WTC11 (cell line): ENCODE measurements at places on chromosomes 6 and 20.

DNA sequence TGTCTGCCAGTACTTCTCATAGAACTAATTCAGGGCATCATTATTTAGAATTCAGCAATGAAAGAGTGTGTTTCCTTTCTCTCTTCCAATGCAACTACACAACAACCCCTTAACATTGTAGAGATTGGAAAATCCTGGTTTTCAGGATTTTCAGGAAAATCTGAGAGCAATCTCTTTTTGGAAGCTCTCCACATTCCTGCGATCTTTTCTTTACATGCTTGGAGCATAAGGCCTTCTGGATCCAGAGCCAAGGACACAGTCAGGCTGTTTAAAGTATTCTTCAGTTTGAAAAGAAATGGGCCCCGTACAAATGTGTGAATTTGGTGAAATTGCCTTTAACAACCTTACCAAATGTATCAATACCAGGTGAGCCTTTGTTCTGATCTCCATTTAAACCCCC is 469.7 kb downstream of the PKHD1 start:
- no peak for DNase-seq

GRCh38 chr6:43490523-43490939 is 13.2 kb downstream of the TJAP1 start:
- DNase-seq = no peak

DNA sequence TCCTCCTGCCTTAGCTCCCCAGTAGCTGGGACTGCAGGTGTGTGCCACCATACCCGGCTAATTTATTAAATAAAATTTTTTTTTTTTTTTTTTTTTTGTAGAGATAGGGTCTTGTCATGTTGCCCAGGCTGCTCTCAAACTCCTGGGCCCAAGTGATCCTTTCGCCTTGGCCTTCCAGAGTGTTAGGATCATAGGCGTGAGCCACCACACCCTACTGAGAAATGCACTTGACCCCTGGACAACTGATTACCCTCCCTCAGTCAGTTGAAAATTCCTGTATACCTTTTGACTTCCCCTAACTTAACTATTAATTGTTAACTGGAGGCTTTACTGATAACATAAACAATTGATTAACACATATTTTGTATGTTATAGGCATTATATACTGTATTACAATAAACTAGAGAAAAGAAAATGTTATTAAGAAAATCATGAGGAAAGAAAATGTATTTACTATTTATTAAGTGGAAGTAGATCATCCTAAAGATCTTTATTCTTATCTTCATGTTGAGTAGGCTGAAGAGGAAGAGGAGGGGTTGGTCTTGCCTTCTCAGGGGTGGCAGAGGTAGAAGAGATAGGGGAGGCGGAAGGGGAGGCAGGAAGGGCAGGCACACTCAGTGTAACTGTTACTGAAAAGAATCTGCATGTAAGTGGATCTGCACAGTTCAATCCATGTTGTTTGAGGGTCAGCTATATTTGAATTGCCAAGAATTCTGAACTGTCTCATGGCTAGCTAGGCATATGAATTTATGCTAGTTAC is 104.3 kb downstream of the FARS2 start:
- DNase-seq = no peak

GRCh38 chr6:157754351-157754750 is 68.7 kb upstream of the SNX9 start:
- no peak for DNase-seq

DNA sequence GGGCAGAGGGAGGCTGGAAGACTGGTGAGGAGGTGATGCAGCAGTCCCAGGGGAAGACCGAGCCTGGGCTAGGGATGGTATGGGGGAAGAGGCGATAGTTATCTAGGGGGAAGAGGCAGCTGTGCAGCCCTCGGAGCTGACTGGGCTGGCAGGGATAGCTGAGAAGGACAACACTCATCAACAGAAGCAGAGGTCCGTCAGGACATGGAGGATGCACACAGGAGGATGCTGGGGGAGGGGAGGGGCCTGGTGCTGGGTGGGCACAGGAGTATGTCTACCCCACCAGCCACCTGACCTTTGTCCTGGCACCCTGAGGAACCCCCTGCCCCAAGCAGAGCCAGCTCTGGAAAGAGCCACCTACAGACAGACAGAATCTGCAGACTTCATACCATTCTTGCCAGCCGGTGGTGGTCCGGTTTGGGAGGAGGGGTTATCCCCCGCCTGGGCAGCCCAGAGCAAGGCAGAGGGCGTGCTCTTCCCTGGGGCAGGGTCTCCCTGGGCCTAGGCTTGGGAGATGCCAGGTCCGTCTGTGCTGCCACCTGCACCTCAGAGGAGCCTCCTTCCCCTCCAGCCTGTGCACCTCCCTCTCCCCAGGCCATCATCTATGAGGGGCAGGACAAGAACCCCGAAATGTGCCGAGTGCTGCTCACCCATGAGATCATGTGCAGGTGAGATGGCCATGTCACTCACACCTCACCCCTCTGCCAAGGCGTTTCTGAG is 14.9 kb downstream of the EBF4 start:
- DNase-seq = no peak

- no peak for DNase-seq
Observed at GRCh38 chr6:80608881-80609280, 502.4 kb downstream of the BCKDHB start.
